ENCODE measurements at places on chromosomes 3 and 15. TPM values are rescaled to one million over a fixed set of nuclear protein-coding genes. Genes with fewer than 3 reads are reported as not detected.

DHX36 gene
- 19.0 TPM for total RNA-seq

SPATA12 gene
- total RNA-seq: under 0.01 TPM

MAPKBP1 gene
- 9.9 TPM for total RNA-seq

NLGN1 gene
- total RNA-seq: 0.50 TPM

UBA7 gene
- 14.5 TPM for total RNA-seq

IQCB1 gene
- 14.1 TPM for total RNA-seq

USP50 gene
- total RNA-seq: not detected

FBN1 gene
- total RNA-seq: 87.0 TPM

Data from bronchus fibroblast of lung (primary cell).